Head of caudate nucleus (tissue), 42 donors: ENCODE measurements at places on chromosomes 5 and 9.

DNA sequence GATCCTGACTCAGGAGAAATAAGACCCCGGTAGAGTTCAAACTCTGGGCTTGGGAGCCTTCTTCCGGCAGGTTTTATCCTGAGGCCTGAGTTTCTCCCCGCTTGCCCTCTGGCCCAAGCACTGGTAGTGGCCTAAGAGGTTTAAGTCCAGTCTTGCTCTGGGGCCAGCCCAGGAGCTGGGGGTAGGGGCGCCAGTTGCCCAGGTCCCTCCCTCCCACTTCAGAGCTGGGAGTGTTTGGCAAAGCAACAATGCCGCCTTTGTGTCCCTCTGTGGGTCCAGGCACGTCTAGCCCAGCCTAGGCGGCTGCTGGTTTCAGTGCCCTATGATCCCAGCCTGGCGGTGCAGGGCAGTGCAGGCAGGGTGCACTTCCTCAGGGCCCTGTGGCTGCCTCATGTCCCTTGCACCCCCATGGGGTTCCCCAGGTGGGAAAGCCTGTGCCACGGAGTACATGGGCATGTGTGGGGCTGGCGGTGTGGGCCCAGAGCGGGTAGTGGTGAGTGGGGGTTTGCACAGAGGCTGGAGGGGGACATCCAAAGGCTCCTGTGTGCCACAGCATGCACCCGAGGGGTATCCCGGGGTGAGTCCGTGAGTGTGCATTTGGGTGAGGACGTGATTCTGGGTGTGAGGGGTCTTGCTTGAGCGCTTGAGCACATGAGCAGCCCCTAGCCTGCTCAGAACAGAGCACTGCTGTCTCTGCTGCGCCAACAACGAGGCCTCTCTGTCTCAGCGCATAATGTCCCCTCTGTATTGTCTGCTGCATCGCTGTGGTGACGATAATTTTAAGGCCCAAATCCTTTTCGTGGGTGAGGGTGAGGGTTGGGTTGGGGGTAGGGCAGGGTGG lies 61.7 kb upstream of the PSD2 start:
- DNase-seq: peak; percentile 93

GRCh38 chr9:133734590-133735414 lies 3.4 kb downstream of the SARDH start:
- no peak for DNase-seq

DNA sequence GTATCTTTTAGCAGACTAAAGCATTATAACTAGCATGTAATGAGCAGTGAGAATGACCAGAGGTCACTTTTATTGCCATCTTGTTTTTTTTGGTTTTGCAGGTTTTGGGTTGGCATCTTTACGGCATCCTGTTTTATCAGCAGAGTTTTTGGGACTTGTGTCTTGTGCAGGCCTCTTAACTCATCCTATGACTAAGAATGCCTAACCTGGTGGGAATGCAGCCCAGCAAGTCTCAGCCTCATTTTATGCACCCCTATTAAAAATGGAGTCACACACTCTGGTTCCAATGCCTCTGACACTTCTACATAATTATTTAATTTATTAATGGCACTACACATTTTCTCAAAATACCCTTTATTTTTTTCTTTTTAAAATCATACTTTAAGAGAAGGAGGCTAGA lies 726.5 kb upstream of the RIOK2 start:
- no peak for DNase-seq

GRCh38 chr5:89606939-89607534 lies 724.1 kb upstream of the MEF2C start:
- no peak for DNase-seq

DNA sequence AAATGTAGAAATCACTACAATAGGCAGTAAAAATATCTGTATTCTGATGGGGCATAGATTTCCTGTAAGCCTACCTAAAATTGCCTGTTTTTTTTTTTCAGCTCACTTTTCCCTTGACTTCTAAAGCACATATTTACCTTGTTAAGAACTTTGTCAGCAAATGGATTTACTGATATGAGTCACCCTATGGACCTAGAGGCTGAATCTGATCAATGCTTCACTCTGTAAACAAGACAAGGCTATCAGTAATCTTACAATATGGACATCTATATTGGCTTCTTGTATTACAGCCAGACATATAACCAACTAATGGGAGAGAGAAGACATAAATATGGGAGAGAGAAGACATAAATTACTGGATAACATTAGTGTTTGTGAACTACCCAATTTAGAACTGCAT lies 792.7 kb upstream of the CHD1 start:
- DNase-seq: no peak

DNA sequence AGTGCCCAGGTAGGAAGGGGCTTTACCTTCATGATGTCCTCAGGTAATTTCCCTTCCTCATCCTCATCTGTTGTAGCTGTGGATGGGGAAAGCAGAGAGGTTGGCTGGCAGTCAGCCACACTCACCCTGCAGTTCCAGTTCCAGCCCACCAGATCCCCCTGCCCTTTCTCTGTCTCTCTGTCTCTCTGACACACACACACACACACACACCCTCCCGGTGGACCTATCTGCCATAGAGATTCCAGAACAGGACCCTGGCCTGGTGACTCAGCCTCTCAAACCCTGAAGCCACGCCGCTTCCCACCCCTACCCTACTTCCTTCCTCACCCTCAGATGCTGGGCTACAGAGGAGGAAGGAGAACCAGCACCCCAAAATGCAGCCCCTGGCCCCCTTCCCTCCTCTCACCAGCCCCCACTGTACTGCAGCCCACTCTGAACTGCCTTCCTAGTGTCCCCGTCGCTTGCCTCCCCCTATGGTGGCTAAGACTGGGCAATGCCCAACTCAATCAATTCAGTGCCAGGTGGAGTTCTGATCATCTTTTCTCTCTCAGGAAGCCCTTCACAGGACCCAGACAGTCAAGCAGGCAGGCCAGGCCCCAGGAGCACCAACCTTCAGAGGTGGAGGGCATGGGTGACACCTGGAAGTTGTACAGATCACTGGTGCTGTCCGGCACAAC lies 4.8 kb downstream of the IRF1 start:
- DNase-seq: no peak

GRCh38 chr5:77946381-77947040 lies 170.4 kb upstream of the TBCA start:
- DNase-seq: no peak

GRCh38 chr5:139371482-139372435 lies 11.3 kb downstream of the SLC23A1 start:
- no peak for DNase-seq
